T-helper 1 cell (primary cell): ENCODE measurements at places on chromosomes 1 and 21.

GRCh38 chr1:195105281-195105680 lies 1503.0 kb downstream of the KCNT2 start:
- DNase-seq, result no peak

GRCh38 chr1:235473806-235474205 lies 30.4 kb downstream of the B3GALNT2 start:
- no peak for DNase-seq

DNA sequence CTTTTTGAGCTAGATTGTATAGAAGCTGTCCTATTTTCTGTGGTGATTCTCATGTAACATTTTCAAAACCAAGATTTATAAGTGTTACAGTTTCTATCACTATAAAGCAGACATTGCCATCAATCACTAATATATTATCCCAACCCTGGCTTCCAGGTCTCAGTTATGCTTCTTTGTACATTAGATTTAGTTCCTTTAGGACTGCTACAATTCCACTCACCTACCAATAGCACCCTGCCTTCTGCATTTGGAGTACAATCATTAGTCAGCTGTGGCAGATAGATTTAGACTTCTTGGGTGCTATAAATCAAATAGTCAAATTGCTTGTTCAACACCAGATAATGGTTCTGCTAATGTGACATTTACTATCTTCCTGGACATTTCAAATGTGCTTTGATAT lies 281.6 kb downstream of the BRINP3 start:
- DNase-seq, result no peak

DNA sequence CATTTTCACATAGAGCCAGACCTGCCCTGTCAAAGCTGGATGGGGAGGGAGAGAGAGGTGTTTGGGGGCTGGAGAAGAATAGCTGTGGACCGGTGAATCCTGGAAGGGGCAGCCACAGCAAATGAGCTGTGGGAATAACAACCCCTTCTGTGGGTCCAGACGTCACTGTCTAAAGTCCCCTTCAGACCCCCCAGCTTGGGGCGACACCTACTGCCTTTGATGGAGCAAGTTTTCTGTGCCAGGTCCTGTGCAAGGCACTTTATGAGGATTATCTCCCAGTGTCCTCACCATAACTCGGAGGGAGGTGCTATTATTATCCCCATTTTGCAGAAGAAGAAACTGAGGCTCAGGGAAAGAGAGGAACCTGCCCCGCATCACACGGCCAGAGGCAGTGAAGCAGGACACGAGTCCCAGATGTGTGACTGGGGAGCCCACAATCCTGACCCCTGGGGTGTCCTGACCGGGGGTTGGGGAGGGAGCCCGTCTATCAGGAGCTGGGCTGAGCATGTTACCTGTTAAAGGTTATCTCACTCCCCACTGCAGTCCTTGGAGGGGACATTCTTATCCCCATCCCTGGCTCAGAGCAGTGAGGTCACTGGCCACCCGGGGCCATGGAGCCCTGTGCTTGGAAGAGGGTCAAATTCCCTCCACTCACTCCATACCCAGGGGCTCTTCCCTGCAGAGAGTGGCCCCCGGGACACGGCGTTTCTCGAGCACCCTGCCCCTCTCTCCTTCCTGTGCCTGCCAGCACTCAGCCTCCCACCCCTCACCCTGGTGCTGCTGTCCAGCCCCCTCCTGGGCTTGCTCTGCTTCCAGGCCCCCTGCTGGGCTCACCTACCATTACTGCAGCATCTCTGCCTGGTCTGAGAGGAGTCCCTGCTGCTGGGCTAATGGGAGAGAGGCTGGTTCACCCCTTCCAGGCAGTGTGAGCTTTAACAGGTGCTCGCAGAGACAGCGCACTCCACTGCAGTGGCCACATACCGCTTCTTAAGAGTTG lies 132.9 kb downstream of the PTPRU start:
- no peak for DNase-seq

DNA sequence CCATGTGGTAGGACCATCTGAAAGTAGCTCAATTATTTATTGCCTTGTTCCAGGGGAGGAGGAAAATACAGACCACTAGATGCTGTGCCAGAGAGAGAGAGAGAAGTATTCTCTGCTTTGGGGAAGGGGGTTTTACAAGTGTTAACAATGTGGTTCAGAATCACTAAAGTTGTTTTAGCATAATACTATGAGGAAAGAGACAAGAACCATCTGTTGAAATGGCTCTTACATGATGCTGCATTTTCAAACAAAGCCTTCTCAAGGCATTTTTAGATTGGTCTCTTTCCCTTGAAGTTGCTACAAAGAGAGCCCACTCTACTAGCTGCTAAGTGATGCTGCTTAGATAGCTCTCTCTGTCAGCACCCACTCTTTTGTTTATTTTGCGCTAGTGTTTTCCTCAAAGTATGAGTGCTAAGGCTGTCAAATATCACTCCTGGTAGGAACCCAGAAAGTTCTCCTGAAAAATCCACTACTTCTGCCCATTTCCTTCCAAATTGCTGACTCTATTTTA lies 255.1 kb downstream of the NFIA start:
- DNase-seq, result no peak

DNA sequence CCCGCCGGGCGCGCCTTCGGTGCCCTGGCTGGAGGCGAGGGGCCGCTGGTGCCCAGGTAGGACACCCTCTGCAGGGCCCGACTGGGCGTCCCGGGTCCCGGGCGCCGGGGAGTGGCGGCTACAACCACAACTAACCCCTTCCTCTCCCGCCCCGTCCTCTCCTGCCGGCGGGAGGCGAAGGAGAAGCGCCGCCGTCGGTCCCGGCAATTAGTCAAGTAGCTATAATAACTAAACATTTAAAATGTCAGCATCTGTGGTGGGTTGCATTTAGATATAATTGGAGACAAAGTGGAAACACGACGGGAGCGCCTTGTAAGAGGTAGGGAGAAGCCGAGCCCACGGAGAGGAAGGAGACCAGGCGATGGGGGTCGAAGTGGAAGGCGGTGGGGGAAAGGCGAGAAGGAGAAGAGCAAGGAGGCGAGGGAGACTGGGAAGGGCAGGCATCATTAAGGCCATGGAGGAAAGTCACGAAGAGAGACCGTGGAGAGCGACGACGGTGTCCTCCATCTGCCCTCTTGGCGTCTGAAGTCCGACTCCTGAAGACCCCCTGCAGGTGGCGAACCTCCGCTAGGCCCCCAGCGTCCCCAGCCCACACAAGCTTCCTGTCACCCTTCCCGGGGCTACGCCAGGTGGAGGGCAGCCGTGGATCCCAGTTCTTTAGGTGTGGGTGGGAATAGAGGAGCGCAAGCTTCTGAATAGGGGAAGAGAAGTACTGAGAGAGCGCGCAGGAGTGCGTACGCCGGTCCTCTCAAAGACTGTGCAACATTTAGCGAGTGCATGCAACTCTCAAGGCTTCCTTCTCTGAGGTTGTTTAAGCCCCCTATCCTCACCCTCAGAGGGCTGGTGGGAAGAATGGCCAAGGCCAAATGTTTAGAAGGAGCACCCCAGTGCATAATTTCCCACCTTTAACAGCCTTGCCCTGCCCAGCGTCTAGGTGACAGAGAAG lies 1.6 kb downstream of the CNIH3 start:
- DNase-seq, result no peak

DNA sequence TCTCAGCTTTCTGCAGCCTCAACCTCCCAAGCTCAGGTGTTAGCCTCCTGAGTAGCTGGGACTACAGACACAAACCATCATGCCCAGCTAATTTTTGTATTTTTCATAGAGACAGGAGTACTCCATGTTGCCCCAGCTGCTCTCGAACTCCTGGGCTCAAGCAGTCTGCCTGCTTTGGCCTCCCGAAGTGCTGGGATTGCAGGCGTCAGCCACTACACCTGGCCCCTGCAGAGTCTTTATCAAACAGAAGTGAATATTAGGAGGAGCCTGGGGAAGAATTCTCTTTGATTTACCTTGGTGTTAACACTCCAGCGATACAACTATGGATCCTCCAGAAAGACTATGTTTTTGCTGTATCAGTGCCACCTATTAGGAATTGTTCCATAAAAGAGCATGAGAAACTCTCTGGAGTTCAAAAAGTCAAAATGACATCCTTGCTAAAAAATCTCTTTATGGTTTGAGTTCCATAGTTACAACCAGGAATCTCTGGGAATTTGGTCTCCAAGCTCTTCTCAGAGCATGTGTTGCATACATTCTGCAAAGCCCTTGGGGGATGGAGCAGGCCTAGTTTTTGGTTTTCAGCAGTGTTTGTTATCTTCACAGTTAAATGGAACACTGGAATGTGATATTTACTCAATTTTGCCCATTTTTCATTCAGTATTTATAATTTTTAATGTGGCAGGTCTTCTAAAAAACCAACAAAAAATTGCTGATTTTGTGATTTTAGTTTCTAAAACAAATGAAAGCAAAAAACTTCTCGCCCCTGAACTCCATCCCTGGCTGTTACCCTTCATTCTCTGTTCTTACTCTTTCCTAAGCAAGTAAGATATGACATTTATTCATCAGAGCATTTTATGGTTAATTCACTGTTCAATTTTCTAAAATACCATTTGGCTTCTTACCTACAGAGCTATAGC lies 77.3 kb downstream of the OLFML2B start:
- DNase-seq, result no peak

- no peak for DNase-seq
These were observed 13.7 kb downstream of the GGPS1 start for GRCh38 chr1:235342039-235342438.

DNA sequence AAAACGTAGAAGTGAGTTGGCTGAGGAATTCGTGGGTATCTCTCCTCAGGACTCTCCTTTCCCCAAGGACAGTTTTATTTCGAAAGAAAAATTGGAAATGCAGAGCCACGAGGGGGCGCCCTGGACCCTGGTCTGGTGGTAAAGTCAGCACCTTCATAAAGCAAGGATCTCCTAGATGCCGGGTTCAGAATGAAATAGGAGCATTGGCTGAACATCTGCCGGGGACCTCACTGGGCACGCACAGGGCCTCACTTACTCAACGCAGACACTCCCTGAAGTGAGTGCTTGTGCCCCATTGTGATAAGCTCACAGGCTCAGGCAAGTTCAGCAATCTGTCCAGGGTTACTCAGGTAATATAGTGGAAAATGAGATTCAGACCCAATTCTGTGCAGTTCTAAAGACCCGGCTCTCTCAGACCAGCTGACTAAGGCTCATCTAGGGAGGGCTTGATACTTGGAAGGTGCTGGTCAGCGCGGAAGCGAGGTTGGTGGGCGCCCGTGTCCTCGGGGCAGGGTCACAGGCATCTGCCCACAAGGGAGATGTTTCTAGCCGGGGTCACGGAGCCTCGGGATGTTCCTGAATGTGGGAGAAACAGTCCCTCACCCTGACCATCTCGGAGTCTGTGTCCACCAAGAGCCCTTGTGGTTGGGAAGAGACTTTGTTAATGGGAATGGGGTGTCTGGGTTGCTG lies 55.7 kb upstream of the ETV3 start:
- peak; percentile 36 for DNase-seq

DNA sequence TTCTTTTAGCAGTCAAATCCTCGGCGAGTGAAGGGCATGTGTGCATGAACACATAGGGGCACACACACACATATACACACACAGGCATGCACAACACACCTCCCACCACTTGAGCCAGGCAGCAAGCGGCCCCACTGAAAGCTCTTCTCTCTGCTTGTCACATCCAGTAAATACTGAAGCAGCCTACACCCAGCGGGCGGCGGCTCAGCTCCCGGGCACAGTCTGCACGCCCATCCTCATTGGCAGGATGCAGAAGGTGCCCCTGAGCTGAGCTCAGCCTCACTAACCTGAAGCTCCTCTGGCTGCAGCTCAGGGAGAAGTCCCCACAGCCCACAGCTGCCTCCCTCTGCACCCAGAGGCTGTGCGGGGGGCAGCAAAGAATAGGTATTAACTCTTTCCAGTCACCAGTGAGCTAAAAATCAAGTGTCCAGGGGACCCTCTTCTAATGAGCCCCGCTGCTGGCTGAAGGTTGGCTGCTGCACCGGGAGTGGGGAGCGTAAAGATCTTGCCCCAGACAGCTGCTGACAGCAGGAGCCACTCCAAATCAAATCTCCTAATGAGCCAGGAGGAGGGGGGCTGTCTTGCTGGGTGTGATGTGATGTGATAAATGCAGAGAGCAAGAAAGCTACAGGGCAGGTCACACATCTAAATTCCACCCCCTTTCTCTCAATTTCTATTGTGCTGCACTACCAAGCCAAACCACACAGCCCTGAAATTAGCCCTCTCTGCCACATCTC lies 12.5 kb downstream of the RGS8 start:
- DNase-seq, result no peak

DNA sequence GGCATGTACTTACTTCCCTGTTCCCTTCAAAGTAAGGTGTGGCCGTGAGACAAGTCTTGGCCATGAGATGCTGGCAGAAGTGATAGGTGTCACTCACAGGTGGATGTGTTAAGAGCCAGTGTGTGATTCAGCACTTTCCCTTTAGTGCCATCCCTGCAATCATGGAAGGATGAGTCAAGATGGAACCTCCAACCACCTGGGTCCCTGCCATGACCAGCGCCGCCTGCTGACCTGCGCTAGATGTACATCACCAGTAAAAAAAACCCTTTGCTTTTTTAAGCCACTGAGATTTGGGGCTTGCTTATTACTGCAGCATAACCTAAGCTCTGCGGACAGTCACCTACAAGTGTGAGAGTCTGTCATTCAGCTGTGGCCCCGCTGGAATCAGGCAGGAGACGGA lies 71.7 kb downstream of the TOMM20 start:
- no peak for DNase-seq

GRCh38 chr1:209707308-209707707 lies 2.7 kb downstream of the HSD11B1 start:
- DNase-seq, result no peak

DNA sequence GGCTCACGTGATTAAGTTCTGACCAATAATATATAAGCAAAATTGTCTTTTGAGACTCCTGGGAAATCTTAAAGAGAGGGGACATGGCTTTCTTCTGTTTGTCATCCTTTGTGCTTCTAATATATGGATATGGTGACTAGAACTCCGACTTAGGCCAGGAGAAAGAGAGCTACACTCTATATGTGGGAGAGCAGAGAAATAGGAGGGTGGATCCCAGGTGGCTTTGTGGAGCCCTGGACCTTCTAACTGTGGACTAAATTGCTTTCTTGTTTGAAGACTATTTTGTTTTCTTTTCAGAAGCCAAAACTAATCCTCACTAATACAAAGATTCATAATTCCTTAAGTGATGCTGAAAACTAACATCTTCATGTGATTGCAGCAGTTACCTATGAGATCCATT lies 75.0 kb downstream of the CENPF start:
- no peak for DNase-seq

GRCh38 chr1:118210723-118211110 lies 25.7 kb upstream of the SPAG17 start:
- DNase-seq, result no peak

- DNase-seq, result no peak
These were observed 12.4 kb downstream of the TMCC2 start for GRCh38 chr1:205240118-205240517.
